Left hindlimb (tissue), 1 donor: ENCODE measurements at places on chromosomes 4 and X.

DNA sequence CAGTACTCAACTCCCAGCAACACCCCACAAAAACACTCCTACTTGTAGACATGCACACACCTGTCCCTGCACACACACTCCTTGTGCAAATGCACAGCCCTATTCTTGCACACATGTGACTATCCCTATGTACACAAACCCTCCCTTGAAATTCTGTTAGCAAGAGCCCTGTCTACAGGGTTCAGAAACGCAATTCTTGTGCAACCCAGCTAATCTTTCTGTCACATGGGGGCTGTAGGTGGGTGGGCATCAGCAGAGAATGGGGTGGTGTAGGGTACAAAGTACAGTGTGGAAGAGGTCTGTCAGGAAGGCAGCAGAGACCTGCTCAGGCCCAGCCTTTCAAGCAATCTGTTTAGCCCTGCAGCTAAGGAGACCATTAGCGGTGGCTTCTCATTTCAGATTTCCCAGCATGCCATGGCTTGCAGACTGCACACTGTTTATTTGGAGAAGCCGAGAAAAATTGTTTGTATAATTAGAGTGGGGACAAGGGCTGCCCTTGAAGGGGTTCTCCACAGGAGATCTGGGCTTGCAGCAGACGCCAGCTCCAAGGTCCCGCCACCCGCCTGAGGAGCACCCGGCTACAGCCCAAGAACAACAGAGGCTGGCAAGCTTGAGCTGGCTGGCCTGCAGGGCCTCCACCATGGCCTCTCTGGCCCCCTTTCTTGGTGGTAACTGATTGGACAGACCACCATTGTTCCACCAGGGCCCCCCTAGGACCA lies 144.0 kb upstream of the PJA1 start:
- DNase-seq, result no peak

DNA sequence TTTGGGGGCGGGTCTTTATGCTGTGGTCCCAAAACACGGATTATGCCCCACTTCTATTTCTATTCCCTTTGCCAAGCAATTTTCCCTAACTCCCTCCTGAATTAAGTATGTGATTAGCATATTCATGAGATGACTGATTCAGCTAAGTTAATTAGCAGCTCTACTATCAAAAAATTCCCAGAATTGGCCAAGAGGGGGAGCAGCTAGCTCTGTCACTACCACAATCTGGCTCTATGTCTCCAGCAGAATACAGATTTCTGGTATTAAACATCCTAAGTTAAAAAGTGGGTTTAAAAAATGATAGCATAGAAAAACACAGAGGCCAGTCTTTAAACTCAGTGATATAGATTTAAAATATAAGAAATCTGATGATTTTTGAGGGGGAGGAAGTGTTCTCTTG lies 80.3 kb downstream of the GPC4 start:
- DNase-seq, result no peak

DNA sequence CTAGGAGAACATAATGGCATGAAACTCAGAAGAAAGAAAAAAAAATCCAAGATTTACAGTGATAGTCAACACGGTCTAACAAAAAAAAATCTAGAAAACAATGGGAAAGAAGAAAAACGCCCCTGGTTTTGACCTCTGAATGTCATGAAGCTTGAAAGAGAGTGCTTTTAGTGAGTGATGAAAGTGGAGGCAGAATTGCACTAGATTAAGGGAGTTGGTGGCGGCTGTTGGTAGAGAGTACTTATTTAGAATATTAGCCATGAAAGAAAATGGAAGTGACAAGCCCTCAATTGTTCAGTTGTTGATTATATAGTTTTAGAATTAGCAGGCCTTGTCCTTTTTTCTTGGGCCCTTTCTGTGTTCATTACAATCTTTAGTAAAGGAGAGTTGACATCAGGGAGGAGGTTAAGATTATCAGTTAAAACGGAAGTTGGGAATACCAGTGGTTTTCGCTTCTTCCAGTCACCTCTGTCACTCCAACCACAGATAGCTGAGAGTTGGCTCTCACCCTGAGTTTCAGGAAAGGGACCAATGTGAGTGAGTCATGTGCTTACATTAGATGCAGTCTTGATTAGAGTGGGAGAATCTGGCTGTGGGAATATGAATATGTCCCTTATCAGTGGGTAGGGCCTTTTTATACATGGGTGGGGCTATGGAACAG lies 29.7 kb downstream of the EREG start:
- no peak for DNase-seq

- no peak for DNase-seq
Observed at GRCh38 chrX:138856881-138857604, 145.5 kb upstream of the FGF13 start.

DNA sequence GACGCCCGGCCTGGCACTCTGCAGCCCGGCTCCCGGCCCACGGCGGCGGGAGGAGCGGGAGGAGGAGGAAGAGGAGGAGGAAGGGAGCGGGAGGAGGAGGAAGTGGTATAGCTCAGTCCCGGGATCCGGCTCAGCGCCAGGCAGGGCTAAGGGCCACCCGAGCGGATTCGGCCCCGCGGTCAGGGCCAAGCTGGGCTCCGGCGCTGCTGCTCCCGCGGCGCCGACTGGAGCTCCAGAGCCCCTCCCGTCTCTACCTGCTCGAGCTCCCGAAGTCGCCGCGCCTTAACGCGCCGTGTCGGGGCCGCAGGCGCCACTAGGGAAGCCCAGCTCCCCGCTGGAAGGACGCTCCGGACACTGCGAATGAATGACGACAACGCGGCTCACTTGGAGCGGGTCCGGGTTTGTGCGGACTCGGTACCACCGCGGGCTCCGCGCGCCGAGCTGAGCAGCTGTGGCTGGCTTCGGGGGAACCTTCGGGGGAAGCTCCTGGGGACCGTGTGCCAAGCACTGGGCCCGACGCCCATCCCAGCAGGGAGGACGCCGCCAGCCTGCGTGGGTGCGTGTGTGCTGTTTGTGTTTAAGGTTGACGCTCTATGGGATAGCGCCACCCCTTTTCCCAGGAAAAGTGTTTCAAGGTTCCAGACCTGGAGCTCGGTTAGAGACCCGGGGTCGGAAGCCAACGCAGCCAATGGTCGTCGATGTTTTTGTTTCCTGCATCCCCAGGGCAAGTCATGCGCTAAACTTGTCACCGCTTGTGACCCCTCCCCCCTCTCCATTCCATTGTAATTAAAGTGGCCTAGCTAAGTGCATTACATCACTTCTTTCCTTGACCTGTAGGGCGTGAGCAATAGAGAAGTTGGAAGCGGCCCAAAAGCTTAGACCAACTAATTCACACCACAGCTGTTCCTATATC lies at the start of gene TBC1D9:
Gene TBC1D9, minus strand, starts transcription at position 67 of the 913 bp plus-strand sequence. CDS start 340 bp downstream, outside the sequence.
- DNase-seq, result peak; percentile 83

- DNase-seq, result no peak
Observed at GRCh38 chr4:133379681-133380438, 230.8 kb downstream of the PCDH10 start.

GRCh38 chr4:8656711-8657380 lies 64.3 kb downstream of the CPZ start:
- no peak for DNase-seq

DNA sequence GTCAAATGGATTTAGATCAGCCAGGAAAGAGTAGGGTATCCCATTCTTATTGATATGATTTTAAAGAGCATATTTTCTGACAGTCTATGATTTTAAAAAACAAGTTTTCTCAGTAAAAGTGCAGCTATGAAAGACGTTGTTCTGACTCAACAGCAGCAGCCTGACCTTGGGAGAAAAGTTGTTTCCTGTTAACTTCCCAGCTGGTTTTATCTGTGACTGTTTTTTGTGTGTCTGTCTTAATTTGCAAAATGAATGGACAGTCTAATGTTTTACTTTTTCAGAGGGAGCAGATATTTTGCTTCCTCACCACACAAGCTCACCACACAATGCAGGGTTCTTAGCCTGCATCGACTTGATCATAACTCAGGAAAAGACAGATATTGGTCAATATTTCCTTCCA lies 764 bp upstream of the MTHFD2L start:
- DNase-seq, result no peak

- peak; percentile 44 for DNase-seq
Observed at GRCh38 chrX:65196758-65197360, 220.6 kb upstream of the ZC4H2 start.

DNA sequence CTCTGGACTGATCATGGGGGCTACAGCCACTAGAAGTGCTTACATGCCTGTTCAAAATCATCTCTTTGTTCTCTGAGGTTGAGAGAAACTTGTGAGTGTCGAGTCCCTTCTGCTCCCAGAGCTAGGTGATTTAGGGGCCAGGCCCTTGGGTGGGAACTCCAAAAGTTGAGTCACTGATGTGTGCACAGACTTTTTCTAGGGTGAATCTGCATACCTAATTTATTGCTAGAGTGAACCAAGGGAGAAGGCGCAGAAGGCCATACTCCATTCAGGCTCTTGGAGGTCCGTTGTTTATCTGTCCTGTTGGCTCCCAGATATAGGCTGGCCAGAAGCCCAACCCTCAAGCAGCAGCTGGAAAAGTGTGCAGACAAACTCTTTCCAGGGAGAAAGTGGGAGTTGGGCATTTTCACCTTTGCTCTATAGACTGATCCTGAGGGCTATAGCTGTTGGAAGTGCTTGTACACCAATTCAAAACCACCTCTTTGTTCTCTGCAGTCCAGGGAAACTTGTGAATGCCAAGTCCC lies 80.8 kb upstream of the ARX start:
- DNase-seq, result no peak

- DNase-seq, result no peak
Observed at GRCh38 chr4:73917081-73917501, 47.9 kb downstream of the CXCL1 start.

GRCh38 chrX:115147220-115147619 lies 42.0 kb upstream of the RBMXL3 start:
- DNase-seq, result no peak
